ENCODE measurements at places on chromosomes 5 and 9.

GRCh38 chr5:36177715-36178523, 26.0 kb downstream of the SKP2 start:
- DNase-seq, result peak; percentile 55

- DNase-seq, result no peak
Measured at GRCh38 chr5:55572020-55572419, 37.3 kb upstream of the PLPP1 start.

- no peak for DNase-seq
Measured at GRCh38 chr9:134287591-134288491, 38.4 kb upstream of the RXRA start.

DNA sequence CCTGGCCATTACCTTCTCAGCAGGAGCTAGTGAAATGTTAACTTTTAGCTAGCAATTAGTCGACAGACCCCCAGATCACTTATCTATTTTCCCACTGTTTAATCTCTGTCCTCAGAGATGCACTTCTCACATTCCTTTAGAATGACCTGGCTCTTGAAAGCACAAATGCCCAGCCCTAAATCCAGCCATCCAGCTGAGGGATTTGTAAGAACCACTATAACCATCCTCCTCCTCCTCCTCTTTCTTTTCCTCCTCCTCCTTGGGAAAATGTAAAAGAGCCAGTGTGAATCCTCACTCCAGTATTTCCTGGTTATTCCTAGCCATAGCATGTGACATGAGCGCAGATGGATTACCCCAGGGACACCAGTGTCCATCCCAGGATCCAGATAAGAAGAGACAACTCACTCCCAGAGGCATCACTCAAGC, 124.3 kb downstream of the ENC1 start:
- peak; percentile 44 for DNase-seq

DNA sequence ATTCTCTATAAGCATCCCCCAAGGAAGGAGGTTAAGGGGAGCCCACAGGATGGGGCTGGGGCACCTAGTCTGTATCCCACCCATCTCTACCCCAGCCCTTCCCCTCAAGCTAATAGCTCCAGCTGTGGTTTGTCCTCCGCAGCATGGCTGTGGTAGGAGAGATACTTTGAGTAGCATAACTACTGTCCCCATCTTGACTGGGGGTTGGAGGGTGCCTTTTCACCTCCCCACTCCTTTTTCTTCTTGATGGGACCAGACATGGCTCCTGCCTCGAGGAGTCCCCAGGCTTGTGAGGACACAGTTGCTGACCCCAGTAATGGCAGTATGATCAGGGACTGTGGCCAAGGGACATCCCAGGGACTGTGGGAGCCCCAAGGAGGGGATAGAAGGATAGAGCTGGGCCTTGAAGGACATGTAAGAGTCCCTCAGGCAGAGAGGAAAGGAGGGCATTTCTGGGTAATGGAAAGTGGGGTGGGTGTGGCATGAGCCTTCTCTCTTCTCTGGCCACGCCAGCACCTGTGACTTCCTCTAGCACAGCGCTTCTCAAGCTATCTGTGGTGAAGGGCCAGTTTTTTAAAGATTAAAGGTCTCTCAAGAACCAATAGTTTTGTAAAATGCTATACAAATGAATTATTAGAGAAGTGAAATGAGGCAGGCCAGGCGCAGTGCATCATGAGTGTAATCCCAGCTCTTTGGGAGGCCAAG, 14.0 kb downstream of the OLFML2A start:
- no peak for DNase-seq

DNA sequence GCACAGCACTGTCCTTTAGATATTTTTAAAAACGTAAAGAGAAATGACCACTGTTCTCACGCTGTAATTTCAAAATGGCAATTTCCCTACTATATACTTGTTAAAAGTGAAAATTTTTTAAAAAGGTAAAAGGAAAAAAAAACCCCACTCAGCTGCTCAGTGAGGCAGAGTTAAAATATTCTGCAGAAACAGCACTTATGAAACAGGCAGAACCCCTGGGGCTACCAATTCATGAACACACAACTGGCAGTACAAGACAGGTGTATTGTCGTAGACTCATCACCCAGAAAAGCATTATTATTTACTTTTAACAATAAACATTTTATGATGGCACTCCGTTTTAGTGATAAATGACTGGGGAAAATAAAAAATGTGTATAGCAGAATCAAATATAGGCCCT, 1.5 kb upstream of the RASGRF2 start:
- no peak for DNase-seq

DNA sequence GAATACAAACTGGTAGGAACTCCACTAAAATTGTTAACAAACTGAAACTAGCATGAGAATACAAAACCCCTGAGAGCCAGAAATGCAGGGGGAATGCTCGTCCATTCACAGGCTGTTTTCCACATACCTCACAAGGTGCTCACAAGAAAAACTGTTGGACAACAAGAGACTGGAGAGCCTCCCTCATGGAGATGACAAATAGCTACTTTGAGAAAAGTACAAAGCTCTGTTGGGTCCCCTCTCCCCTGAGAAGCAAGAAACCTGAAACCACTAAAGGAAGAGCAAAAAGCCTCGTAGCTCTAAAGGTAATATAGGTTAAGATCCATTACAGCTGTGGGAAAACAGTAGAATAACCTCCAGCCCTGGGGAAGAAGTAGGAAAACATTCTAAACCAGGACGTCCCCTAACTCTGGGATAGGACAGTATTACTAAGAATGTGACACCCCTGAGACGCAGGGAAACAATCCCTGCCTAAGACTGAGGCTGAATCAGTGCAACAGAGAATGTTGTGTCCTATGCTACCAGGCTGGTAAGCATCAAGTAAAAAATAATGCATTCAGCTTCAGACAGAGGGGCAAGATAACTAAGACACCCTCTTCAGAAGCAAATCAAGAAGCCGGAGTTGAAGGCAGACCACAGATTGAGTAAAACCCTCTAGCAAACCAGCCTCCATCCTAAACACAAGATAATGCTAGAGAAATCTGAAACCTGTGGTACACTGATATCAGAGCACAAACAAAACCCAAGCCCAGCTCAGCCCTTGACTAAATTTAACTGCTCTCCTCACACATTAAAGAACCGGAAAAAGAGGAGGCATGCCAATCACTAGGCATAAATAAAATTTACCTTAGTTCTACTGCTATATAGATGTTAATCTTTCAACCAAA, 160.2 kb downstream of the SSBP2 start:
- DNase-seq, result peak; percentile 14

DNA sequence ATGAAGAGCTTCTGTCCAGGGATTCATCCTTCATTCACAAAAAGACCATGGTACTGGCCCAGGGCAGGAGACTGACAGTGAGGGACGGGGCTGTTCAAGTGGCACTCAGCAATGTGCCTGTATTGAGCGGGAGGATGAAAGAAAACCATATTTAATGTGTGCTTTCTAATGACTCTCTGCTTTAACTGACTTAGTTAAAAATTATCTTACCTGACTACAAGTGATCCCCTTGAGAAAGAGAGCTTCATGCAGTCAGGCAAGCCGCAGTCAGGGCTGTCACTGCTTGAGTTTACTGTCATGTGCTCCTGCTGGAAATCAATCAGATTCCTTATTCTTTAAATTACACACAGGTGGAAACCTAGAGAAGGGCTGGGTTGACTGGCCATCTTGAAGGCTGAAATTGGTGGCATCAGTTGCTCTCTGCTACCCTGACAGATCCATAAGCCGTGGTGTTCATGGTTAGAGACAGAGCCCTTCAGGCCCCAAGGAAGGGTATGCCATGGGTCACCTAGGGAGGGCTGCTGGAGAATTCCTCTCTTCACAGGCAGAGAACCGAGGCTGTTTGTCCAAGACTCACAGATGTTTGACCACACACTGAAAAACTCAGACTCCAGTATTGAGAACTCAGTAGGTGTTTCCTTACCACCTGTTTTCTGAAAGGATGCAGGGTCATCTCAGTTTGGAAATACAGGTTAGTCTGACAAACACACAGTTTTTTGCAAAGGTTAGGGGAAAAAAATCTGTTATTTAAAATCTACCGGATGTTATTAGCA, 70.9 kb downstream of the TRIO start:
- DNase-seq, result no peak

GRCh38 chr9:89887286-89887685, 282.5 kb downstream of the GADD45G start:
- no peak for DNase-seq

- no peak for DNase-seq
Measured at GRCh38 chr5:42514754-42515153, 91.5 kb downstream of the GHR start.

- DNase-seq, result no peak
Measured at GRCh38 chr5:159642379-159642778, 273.9 kb upstream of the ADRA1B start.

GRCh38 chr5:14266171-14266570, 123.0 kb downstream of the TRIO start:
- peak; percentile 39 for DNase-seq

DNA sequence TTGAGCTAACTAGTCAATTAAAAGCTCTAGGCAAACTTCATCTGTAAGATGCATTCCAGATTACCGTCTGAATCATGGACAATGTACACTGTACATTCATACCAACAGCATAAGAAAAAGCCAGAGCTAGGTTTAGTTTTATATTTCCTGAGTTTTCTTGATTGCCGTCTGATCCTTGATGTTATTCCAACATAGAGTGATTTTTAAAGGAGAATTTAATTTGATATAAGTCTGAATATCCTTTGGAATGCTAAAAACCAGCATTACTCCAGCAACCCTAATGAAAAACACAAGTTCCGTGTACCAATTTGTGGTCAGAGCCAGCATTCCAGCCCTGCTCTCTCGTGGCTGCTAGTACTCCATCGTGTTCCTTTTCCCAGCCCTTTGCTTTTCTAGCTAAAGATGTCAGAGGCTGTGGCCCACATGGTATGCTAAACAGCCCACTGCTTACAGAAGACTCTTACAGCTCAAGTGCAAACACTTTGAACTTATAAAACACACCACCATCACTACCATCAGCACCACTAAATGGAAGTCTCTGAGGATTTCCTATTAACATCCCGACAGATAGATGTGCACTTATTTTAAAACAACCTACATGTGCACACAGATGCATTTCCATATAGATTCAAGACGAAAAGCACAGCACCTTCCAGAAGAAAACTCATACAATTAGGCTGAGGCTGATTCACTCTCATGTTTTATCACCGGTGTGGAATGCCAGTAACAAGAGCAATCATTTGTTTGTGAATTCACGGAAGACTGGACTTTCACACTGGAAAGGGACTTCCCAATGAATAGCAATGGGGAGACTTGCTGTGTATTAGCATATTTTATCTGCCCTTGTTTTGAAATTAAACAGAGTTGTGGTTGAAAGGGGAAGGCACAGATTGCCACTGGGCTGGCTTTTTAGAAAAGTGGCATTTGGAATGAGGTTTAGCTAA, 246.9 kb upstream of the GAS1 start:
- DNase-seq, result peak; percentile 96

DNA sequence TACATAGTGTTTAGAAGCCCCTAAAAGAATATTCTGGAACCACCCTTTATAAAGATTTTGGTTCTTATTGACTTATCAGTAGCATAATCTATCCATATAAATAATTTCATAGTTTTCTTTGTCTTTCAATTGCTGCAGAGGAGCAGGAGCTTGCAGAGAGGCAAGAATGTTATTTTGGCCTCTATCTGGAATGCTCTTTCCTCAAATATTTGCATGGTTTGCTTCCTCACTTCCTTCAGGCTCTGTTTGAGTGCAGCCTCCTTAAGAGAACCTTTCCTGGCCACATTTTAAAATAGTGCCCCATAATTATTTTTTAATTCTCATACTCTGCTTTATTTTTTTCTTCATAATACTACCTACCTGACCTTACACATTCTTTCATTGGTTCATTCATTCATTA, 1.5 kb downstream of the C5 start:
- no peak for DNase-seq

GRCh38 chr5:71483355-71483754, 27.9 kb downstream of the BDP1 start:
- peak; percentile 92 for DNase-seq

- DNase-seq, result no peak
Measured at GRCh38 chr5:132489051-132489770, 1.4 kb downstream of the IRF1 start.

DNA sequence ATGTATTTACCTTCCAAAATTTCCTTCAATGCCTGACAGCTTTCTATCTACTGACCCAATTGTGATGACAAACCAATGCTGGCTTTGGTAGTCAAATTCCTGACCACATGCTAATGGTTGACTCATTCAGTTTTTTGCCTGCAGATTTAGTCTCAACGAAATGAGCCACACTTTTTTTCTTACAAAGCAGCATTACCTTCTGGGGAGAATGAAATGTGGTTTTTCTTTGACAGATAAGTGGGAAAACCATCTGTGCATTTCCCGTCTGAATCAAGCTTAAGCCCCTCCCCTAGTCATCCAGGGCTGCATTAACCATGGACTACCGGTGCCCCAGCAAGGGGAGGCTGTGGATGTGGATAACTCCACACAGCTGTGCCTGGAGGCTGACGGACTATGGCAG, 99.6 kb upstream of the TAF11L2 start:
- peak; percentile 93 for DNase-seq

- DNase-seq, result peak; percentile 94
Measured at GRCh38 chr9:130857864-130858738, 23.0 kb downstream of the ABL1 start.

- DNase-seq, result peak; percentile 69
Measured at GRCh38 chr5:116068028-116068632, 16.7 kb upstream of the COMMD10 start.

- DNase-seq, result no peak
Measured at GRCh38 chr5:28788954-28789353, 1750.6 kb upstream of the CDH9 start.

DNA sequence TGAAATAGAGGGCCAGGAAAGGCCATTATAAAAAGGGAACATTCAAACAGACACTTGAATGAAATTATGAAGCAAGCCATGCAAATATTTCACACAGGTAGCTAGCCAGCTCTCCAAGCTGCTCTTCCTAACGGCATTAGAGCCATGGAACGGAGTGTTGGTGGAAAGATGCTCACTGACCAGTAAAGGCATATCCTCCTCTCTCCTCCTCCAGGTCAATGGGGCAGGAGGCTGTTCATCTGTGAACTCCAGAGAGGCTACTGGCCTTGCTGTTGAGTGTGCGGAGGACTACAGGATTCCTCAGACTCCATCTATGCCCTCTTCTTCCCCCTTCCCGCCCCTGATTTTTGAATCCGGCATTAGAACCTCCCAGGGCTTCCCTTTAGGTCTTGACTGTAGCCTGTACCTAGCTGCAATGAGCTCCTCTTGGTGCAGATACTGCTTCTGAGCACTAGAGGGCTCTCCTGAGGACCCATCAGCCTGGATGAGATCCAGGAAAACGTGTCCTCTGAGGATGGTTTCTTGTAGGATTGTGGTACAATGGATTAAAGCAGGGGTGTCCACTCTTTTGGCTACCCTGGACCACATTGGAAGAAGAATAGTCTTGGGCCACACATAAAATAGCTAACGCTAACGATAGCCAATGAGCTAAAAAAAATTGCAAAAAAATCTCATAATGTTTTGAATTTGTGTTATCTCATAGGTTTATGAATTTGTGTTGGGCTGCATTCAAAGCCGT, 162.2 kb downstream of the SREK1 start:
- DNase-seq, result peak; percentile 64

GRCh38 chr9:112846528-112847488, 43.9 kb downstream of the SLC46A2 start:
- DNase-seq, result no peak

DNA sequence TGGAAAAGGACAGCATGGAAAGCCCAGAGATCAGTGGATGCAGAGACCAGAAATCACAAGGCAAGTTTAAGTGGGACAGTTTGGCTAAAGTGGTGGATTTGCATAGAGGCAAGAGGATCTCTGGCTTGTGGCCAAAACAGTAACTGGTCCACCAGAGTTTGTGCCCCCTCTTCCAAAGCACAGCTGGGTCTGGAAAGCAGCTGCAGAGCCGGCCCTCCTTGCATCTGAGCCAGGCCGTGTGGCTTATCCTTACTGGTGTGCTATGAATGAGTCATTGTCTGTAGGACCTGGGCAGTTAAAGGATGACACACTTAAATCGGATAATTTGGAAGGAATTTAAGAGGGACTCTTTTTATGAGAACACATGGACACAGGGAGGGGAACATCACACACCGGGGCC, 146.6 kb downstream of the PIP5K1B start:
- DNase-seq, result peak; percentile 1
